ENCODE measurements at places on chromosomes 7 and 10. TPM values are rescaled to one million over a fixed set of nuclear protein-coding genes. Genes with fewer than 3 reads are reported as not detected.
A peak's percentile ranks its signal among the peaks of the same experiment; 100 is the strongest.

The TMEM213 gene
- not detected for total RNA-seq

The SH2B2 gene
- total RNA-seq: 2.6 TPM

The PGAM2 gene
- 2,809 TPM for total RNA-seq

The POT1 gene
- 15.5 TPM for total RNA-seq

The EBF3 gene
- total RNA-seq: 5.8 TPM

The TRPV6 gene
- 0.19 TPM for total RNA-seq

The CAV2 gene
- 180 TPM for total RNA-seq

GRCh38 chr7:76233538-76234281 is 32.0 kb downstream of the SRRM3 start:
- H3K4me1 ChIP-seq: no peaks in the 10 kb centered on the region
- no peak overlapping the region for H3K27ac ChIP-seq
- H3K36me3 ChIP-seq: no peaks in the 10 kb centered on the region
- peaks cover 7% of the 10 kb centered on the region for H3K27me3 ChIP-seq

DNA sequence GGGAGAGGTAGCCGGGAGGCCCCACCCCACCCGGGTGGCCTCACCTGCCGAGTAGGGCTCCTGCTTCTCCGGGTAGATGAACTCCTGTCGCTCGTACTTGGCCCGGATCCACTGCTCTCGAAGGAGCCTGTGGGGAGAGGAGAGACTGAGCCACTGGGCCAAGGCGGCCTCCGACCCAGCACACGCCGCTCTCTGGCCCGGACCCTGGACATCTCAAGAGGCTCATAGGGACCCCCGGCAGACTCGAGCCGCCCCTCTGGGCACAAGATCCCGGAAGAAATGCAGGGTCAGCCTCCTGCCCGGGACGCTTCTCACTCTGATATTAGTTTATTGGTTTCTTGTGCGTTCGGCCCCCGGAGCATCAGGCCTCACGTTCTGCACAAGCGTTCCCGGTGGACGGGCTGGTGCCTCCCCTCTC is 34.5 kb downstream of the ADAP1 start:
- no peak for DNase-seq
- H3K27ac ChIP-seq: no peak overlapping the region
- H3K4me1 ChIP-seq: no peaks in the 10 kb centered on the region
- H3K27me3 ChIP-seq: no peaks in the 10 kb centered on the region
- no peaks in the 10 kb centered on the region for H3K36me3 ChIP-seq

DNA sequence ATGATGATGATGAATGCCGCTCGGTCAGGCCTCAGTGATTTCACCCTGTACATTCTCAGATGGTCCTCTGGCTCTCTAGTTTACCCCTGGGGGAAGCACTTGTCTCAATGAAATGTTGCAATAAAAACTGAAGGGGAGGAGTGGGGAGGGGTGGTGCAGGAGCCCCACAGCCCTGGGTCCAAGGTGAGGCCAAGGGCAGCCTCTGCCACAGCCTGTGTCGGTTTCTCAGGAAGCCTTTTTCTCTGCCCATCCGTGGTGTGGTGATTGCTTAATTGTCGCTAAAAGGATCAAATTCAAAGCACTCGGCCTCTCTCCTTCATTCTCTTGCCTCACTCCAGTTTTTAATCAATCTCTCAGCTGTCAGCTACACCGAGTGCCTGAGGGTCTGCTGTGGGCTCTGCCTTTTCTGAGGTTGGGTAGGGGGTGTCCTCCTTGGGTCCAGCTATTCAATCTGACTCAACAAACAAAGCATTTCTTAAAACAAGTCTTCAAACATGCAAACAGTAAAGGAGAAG is 39.1 kb upstream of the HSPA12A start:
- H3K4me1 ChIP-seq: no peaks in the 10 kb centered on the region
- no peak overlapping the region for H3K4me3 ChIP-seq
- H3K27me3 ChIP-seq: no peaks in the 10 kb centered on the region

GRCh38 chr10:121734589-121735045 is 136.4 kb upstream of the FGFR2 start:
- H3K4me1 ChIP-seq: peaks cover 23% of the 10 kb centered on the region
- H3K27me3 ChIP-seq: no peaks in the 10 kb centered on the region
- H3K27ac ChIP-seq: no peak overlapping the region
- no peaks in the 10 kb centered on the region for H3K36me3 ChIP-seq
- no peak for DNase-seq

GRCh38 chr7:6448943-6449543 is 1.3 kb upstream of the DAGLB start:
- H3K36me3 ChIP-seq: peaks cover 18% of the 10 kb centered on the region
- peaks cover 10% of the 10 kb centered on the region for H3K4me1 ChIP-seq
- no peak for DNase-seq
- no peak overlapping the region for H3K4me3 ChIP-seq
- peak overlapping the region; percentile 85 for H3K27ac ChIP-seq

- no peaks in the 10 kb centered on the region for H3K27me3 ChIP-seq
- no peaks in the 10 kb centered on the region for H3K4me1 ChIP-seq
- no peaks in the 10 kb centered on the region for H3K36me3 ChIP-seq
- no peak overlapping the region for H3K4me3 ChIP-seq
- no peak for DNase-seq
These were observed 240.8 kb downstream of the PTEN start for GRCh38 chr10:88104223-88104622.

GRCh38 chr10:86673827-86674581 is 5.7 kb downstream of the LDB3 start:
- no peaks in the 10 kb centered on the region for H3K27me3 ChIP-seq
- peak overlapping the region; percentile 91 for H3K27ac ChIP-seq
- peaks cover 58% of the 10 kb centered on the region for H3K4me1 ChIP-seq
- H3K36me3 ChIP-seq: peaks cover 83% of the 10 kb centered on the region
- DNase-seq: no peak

DNA sequence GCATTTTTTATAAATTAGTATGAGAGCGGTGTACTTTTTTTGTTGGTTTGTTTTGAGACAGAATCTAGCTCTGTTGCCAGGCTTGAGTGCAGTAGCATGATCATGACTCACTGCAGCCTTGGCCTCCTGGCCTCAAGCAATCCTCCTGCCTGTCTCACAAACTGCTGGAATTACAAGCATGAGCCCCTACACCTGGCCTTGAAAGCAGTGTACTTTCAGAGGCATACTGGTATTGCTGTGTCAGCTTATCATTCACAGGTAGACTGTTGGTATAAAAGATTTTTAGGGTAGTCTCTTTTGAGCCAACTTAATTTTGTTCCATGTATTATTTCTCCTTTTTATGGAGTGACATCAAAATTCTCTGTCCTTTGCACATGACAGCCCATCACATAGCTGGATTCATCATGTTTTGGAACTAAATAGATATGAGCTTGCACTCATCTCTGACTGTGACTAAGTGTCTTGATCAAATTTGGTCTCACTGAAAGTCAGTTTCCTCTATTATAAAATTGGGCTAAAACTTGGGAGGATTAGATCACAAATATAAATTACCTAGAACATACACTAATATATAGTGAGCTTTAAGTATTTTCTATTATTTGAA is 12.4 kb downstream of the GNAT3 start:
- no peak overlapping the region for H3K4me3 ChIP-seq
- H3K27ac ChIP-seq: peak overlapping the region; percentile 71
- H3K4me1 ChIP-seq: no peaks in the 10 kb centered on the region
- peak; percentile 68 for DNase-seq
- H3K27me3 ChIP-seq: no peaks in the 10 kb centered on the region

DNA sequence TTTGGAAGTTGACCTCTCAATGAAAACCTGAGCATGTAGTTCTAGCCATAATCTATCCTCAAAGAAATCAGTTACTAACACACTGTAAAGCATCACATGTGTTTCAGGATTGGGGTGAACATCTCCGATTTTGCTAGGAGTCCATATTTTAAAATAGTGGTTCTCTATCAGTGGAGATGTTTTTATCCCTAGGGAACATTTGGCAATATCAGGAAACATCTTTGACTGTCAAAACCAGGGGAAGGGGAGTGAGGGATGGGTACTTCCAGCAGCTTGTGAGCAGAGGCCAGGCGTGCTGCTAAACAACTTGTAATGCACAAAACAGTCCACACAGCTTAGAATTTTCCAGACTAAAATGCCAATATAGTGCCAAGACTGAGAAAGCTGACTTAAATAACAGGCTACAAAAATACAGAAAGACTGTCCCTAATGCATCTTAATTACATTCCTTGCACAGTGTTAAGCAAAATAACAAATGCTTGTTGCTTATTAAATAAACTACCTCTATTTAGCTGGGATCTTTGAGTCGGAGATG is 120.9 kb downstream of the CRPPA start:
- H3K27ac ChIP-seq: no peak overlapping the region
- H3K4me3 ChIP-seq: no peak overlapping the region
- H3K4me1 ChIP-seq: no peaks in the 10 kb centered on the region

- no peak overlapping the region for H3K4me3 ChIP-seq
- DNase-seq: no peak
- no peaks in the 10 kb centered on the region for H3K27me3 ChIP-seq
- no peaks in the 10 kb centered on the region for H3K4me1 ChIP-seq
These were observed 1193.9 kb downstream of the DNAJB9 start for GRCh38 chr7:109763611-109764010.

DNA sequence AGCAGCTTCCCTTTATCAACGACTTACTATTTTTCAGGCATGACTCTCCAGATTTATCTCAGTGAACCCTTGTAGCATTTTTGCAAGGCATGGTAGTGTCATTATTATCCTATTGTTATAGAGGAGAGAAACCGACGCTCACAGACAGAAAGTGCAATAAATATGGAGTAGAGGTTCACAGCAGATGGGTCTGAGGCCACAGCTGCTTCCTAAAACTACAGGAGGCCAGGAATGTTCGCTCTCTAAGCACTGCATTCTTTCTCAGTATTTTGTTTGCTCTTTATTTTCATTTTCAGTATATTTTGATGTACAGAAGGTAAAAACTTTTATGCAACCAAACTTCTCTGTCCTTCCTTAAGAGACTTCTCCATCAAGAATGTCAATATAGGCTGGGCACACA is 4.5 kb upstream of the AEBP1 start:
- H3K4me1 ChIP-seq: no peaks in the 10 kb centered on the region
- DNase-seq: no peak
- no peak overlapping the region for H3K4me3 ChIP-seq
- no peak overlapping the region for H3K27ac ChIP-seq
- H3K27me3 ChIP-seq: no peaks in the 10 kb centered on the region
- no peaks in the 10 kb centered on the region for H3K36me3 ChIP-seq

DNA sequence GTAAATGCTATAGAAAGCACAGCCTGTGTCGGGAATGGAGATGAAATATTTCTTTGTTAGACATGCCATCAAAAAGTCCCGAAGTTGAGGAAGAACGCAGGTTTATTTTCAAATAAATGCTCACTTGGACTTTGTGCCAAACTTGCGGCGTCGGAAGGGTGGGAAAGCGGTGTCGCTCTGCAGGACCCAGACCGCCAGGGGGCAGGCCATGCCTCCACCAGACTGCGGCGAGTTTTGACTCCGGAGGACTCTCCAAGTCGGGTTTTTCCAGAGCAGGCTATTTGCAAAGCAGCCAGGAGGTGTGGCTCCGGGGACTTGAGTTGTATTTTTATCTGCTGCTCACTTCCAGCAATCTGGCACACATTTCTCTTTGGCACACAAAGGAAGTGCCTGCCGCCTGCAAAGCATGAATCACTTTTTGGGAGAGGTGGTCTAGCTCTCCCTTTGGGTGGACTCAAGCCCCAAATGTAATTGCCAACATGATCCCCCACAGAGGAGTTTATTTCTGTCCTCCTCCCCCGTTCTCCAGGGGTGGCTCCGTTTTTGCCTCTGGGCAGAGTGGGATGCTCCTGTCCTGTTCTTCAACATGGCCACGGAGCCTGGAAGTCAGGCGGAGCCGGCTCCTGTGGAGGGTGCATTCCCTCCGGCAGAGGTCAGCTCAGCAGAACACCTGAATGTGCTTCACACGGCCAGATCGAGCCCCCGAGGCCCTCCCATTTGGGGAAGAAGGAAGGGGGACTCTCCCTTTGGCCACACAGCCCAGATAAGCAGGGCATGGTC is 82.3 kb upstream of the GPR26 start:
- H3K27ac ChIP-seq: no peak overlapping the region
- no peak overlapping the region for H3K4me3 ChIP-seq
- H3K27me3 ChIP-seq: no peaks in the 10 kb centered on the region
- H3K36me3 ChIP-seq: no peaks in the 10 kb centered on the region

DNA sequence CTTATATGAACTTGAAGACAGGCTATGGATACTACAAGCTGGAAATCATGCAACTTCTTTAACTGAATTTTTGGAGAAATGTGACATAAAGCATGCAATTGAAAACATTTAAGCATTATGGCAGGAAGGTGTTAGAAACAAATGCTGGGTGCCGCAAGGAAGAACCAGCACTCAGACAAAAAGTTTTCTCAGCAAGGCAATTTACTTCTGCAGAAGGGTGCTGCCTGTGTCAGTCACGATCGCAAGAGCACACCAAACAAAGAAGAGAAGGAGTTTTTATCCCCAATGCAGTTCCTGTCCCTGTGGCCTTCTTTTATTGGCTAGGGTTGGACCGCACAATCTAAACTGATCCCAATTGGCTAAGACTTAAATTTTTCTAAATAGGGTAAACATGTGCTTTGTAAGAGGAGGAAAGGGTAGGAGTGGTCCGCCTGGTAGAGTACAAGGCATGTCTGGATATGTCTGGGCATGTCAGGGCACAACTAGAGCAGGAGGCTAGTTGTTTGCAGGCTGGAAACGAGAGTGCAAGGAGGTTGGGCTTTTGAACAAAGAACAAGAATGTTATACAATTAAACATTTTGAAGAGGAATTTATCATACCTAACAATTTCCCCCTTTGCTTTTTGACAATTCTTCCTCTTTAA is 109.6 kb upstream of the FAM3C start:
- no peaks in the 10 kb centered on the region for H3K36me3 ChIP-seq
- no peak overlapping the region for H3K4me3 ChIP-seq
- H3K27me3 ChIP-seq: no peaks in the 10 kb centered on the region
- no peak for DNase-seq
- H3K4me1 ChIP-seq: no peaks in the 10 kb centered on the region

- H3K4me3 ChIP-seq: no peak overlapping the region
- no peak for DNase-seq
- no peaks in the 10 kb centered on the region for H3K36me3 ChIP-seq
- no peaks in the 10 kb centered on the region for H3K27me3 ChIP-seq
- H3K27ac ChIP-seq: no peak overlapping the region
These were observed 211.5 kb downstream of the DGKB start for GRCh38 chr7:14691034-14691433.

- H3K27ac ChIP-seq: peak overlapping the region; percentile 63
- DNase-seq: no peak
- no peaks in the 10 kb centered on the region for H3K36me3 ChIP-seq
- H3K4me3 ChIP-seq: no peak overlapping the region
- no peaks in the 10 kb centered on the region for H3K27me3 ChIP-seq
These were observed 76.8 kb downstream of the DIP2C start for GRCh38 chr10:612696-613095.

GRCh38 chr10:70060389-70060788 is 7.7 kb downstream of the MACROH2A2 start:
- no peak overlapping the region for H3K27ac ChIP-seq
- H3K36me3 ChIP-seq: no peaks in the 10 kb centered on the region
- no peak for DNase-seq
